Activated naive CD4-positive, alpha-beta T cell treated with anti-CD3 and anti-CD28 coated beads, Interleukin-2, amount 50 U/mL, for 16 hours (primary cell): ENCODE measurements at places on chromosomes 12 and 14.

- no peak for DNase-seq
These were observed 129.3 kb downstream of the HMGA2 start for GRCh38 chr12:65953631-65954030.

- no peak for DNase-seq
These were observed 156.3 kb downstream of the DPF3 start for GRCh38 chr14:72737560-72737943.

- peak; percentile 77 for DNase-seq
These were observed 5.4 kb upstream of the RALGAPA1 start for GRCh38 chr14:35814371-35815005.

- DNase-seq: no peak
These were observed 35.8 kb downstream of the IL31 start for GRCh38 chr12:122138181-122138580.

GRCh38 chr12:42565633-42566032 is 23.9 kb downstream of the PRICKLE1 start:
- DNase-seq: no peak

- no peak for DNase-seq
These were observed 7.3 kb downstream of the FBLN5 start for GRCh38 chr14:91940209-91940608.

DNA sequence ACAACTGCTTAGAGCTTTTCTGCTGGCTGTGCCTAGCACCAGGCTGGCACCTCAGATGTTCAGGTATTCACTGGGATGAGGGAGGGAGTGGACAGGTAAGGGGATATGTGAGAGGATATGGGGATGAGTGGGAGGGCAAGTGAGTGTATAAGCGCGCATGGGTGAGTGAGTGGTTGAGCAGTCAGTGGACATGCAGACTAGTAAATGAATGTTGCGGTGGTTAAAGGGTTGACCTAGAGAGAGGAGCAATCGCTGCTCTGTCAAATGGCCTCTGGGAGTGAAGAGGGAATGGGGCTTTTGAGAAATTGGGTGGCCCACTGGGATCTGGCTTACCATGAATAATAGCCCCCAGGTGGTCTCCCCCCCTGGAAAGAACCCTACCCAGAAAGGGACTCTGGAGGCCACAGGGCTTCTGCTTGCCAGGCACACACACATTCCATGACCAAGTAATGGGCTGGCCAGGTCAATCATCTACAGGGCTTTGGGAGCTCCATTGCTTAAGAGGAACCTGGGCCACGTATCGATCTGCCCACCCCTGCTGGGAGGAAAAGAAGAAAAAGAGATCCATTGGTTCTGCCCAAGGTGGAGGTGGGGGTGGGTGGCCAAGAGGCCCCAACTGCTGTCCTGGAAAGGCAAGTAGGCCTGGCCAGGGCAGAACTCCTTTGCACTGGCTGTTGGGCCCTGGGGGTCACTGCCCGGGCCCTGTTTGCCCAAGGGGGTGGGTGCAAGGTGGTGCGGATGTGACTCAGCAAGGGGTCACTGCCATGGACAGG is 30.8 kb upstream of the ZFP36L1 start:
- DNase-seq: no peak

- no peak for DNase-seq
These were observed 76.6 kb downstream of the SSPN start for GRCh38 chr12:26271889-26272492.

GRCh38 chr14:36424478-36425102 is 95.4 kb downstream of the NKX2-1 start:
- no peak for DNase-seq

DNA sequence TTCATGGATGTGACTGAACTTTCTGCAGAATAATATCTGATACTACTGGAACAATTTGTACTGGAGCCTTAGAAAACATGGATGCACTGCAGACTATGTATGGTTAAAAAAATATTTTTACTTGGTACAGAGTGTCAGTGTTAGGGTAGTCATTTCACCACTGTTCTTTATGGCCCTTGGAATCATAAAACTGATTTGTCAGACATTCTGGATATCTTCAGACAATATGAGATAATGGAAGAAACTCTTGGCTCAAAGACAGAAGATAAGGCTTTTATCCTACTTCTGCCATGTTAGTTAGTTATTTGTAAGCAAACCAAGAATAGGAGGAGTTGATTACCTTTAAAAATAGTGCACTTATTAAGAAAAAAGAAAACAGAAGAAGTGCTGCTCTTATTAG is 209.4 kb downstream of the LRIG3 start:
- DNase-seq: no peak

GRCh38 chr12:111773801-111774551 is 7.2 kb downstream of the ALDH2 start:
- DNase-seq: no peak

GRCh38 chr12:132773077-132773955 is 11.7 kb upstream of the ANKLE2 start:
- no peak for DNase-seq

- no peak for DNase-seq
These were observed 213.0 kb downstream of the MON2 start for GRCh38 chr12:62679608-62680007.

- DNase-seq: no peak
These were observed 7.5 kb upstream of the RASSF9 start for GRCh38 chr12:85843606-85844310.

- DNase-seq: no peak
These were observed 70.7 kb upstream of the PSMA6 start for GRCh38 chr14:35221462-35221861.

DNA sequence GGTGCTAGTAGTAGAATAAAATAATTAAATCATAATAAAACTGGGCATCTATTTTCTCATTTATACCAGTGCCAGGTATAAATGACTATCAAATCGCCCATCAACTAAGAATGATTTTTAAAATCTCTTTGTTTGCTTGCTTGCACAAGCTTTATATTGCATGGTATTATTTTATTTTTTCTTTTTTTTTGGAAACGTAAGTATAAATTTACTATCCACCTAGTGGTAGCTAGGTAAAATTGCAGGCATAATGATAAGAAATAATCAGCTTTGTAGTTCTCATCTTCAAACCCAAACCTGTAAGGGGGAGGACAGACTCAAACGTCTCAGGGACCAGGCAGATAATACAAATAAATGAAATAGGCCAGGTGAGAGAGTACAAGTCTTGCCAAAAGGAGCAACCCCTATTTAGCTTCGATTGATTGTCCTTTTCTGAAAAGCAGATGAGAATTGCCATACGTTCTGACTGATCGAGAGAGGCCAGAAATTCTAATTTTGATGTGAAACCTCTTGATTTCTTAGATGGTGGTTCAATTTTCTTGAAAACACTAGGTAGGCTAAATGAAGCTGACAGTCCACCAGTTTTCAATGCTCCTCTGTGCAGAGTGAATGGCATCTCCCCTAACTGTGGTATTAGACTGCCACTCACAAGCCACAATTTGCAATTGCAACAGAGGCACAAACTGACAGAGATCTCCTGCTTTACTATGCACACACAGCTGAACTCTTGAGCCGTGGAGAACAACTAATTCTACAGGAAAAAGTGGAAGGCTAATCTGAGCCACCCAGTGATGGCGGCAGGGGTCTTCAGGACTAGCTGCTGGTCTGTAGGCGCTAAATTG is 189.3 kb downstream of the DACT1 start:
- no peak for DNase-seq

- no peak for DNase-seq
These were observed 1160.2 kb downstream of the TMEM121 start for GRCh38 chr14:106686533-106686932.

GRCh38 chr12:24760606-24761378 is 188.1 kb downstream of the BCAT1 start:
- no peak for DNase-seq

DNA sequence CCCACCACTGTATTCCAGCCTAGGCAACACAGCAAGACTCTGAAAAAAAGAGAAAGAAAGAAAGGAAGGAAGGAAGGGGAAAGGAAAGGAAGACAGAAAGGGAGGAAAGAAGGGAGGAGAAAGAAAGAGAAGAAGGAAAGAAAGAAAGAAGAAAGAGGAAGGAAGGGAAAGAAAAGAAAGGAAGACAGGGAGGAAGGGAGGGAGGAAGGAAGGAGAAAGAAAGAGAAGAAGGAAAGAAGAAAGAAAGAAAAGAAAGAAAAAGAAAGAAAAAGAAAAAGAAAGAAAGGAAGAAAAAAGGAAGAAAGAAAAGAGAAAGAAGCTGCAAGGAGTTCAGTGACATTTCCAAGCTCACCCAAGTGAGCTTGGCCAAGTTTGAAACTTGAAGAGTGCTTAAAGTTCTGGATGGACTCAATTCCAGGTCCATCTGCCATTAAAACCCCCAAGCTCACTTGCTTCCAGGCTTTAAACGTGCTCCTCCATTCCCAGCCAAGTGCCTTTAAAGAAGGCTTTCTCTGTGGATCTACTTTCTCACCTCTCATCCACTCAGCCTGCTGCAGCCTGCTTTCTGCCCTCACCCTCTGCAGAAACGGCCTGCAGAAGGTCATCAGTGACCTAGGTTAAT is 101.5 kb downstream of the VCPKMT start:
- DNase-seq: no peak

- DNase-seq: no peak
These were observed 814 bp downstream of the ANKRD13A start for GRCh38 chr12:109999983-110000505.

GRCh38 chr14:85288041-85288440 is 241.9 kb upstream of the FLRT2 start:
- DNase-seq: no peak

DNA sequence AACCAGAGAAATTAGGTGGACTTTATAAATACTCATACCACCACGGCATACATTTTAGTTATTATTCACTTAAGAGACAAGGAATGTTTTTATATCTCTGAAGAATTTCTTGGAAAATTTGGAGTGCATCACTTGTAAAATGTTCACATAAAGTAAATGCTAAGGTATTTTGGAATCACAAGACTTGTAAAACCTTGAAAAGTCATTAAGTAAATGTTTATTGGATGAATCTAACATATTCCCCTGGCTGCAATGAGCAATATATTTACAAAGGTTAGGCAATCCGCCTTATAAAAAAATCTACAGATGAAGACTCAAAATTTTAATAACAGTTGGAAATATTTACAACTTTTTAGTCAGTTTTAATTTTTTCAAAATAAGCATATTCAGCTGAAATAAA is 287.4 kb upstream of the ALG10 start:
- DNase-seq: no peak

DNA sequence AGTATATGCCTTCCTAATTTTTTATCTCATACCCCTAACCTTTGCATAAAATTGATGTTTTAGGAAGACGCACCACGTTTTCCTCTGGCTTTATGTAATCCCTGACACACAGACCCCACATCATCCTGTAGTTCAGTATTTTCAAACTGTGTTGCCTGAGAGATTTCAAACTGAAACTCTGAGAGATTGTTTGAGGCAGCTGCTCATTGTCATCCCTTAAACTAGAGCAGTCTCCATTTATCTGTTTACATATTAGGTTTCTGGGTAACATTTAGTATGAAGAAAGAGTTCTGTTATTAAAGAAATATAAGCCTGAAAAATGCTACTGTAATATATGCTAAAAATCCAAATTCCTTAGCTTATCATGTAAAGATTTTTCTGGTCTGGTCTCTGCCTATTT is 24.3 kb downstream of the MNAT1 start:
- DNase-seq: no peak

DNA sequence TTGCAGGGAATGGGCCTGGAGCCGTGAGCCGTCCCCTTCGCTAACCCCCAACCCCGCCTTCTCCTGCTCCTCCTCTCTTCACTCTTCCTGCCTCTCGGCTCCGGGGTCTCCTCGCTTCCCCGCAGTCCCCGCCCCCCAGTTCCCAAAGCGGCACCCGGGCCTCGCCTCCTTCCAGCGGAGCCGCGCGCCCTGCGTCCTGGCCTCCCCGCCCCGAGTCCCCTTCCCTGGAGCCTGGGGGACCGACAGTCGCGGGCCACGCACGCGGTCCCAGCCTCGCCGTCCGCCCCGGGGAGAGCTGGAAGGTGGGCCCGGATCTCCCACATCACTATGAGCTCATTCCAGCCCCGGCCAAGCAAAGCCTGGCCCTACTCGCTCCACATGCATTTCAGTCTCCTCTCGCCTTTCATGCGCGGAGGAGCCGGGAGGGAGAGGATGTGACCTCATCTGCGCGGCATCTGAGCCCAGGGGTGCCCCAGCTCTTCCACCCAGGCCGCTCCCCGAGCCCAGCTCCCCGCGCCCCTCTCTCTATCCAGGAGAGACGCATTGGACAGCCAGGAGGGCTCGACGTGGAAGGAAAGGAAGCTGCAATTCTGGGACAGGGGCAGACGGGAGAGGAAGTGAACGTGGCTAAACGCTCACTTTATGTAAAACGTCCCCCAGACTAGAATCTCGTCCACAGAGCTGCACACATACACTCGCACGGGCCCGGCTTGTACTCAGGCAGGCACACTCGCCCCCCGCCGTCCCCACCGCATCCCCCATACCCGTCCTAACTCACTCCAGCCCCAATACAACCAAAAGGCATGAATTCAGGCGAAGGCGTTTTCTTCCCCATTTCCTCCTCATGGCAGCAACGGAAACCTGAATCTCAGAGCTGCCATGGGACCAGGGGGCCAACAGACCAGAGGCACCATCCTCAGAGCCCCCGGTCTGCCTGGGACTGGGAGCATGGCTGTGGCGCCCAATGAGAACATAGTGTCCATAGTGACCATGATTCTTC is 108.7 kb upstream of the CCND2 start:
- peak; percentile 66 for DNase-seq

GRCh38 chr12:96472384-96472783 is 17.0 kb upstream of the CFAP54 start:
- no peak for DNase-seq

DNA sequence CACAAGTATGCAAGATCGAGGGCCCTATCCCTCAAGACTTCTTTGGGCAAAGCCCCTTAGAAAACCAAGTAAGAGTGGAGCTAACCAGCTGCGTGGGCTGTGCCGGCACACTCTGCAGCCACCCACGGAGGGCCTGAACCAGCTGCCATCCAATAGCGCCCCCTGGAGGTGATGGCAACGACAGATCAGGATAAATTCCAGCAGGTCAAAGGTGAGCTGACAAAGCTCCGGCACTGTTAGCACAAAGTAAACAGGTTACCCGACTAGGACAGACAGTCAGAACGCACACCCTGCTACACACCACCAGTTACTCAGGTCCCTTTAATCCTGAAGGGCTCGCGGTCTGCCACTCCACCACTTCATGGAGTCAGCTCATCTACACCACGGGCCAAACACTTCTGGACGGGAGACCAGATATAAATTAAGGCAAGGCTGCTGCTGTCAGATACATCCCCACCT is 4.9 kb downstream of the ZBTB39 start:
- peak; percentile 76 for DNase-seq

GRCh38 chr14:100072783-100073346 is 7.6 kb downstream of the EVL start:
- DNase-seq: peak; percentile 63

DNA sequence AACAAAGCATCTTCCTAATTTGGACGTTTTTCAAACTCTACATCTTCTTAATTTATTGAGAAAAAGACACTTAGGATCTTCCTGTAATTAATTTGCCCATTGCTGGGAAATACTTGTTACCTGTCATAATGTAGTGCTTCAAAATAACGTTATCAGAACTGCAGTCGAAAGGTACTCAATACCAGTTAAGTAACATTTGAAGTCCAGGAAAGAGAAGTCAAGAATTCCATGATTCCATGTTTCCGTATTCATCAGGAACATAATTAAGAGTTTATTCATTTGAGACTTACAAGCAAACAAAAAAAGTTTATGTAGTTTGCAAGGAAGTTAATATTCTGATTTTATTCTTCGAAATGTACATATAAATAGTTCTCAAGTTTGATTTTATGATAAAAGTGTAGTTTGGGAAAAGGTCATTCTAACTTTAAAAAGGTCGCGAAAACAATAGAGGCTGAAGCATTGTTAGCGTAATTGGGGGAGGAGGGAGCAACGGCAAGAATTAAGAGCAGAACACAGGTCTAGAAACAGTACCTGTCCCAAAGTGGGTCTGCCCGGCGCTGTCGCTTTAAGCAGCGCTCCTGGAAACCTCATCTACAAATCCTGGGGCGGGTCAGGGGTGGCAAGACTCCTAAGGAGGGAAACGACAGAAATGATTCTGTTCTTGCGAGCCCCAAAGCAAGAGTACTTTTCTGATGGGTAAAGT is 1.2 kb upstream of the KCNMB4 start:
- DNase-seq: no peak
